ENCODE measurements at places on chromosomes 5 and 9.

DNA sequence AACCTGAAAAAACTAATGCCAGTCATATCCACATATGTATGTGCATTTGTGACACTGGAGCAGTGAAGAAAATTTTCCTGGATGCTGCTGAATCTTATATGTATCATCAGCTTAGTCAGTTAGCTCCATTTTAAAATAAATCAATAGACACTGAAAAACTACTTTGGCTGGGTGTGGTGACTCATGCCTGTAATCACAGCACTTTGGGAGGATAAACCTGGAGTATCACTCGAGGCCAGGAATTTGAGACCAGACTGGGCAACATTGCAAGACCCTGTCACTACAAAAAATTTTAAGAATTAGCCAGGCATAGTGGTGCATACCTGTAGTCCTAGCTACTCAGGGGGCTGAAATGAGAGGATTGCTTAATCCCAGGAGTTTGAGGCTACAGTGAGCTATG, 511.0 kb upstream of the TLE4 start:
- no peak for DNase-seq

DNA sequence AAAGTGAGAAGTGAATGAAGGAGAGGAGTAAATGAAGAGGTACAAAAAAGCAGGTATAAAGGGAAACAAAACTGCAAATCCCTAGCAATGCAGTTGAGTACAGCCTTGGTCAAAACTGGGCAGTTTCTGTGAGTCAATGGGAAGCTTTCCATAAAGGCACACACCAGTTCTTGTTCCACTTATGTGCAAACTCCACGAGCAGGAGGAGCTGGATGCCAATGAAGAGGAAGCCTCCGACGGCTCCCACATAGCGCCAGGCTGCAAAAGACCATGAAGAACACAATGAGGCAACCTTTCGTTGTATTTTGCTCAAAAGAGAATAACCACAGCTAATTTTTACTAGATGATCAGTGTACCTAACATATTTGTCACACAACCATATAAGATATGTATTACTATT, 81.1 kb downstream of the SERINC5 start:
- no peak for DNase-seq

GRCh38 chr9:109012876-109013678, at the start of gene CTNNAL1:
Gene CTNNAL1, minus strand, starts transcription at chr9:109013499. Its CDS starts 57 bp downstream, at chr9:109013442.
- peak; percentile 91 for DNase-seq

- no peak for DNase-seq
Measured at GRCh38 chr5:142364251-142365145, 39.7 kb upstream of the SPRY4 start.

DNA sequence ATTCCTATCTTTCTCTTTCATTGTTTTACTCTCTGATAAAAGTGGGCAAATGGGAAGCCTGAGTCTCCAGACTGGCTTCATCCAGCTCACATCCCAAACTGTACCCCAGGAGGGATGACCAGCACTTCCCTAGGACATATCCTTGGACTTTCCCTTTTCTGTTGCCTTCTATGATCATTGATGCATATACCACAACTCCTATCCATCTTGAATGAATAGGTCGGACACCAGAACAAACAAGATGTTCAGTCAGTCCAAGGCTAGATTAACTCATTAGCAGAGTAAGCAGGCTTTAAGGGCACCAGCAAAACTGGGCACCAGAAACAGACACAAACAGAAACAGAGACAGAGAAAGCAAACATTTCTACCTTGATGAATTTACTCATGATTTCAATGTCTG, 159.1 kb upstream of the RGMB start:
- DNase-seq: no peak
